Stimulated activated CD8-positive, alpha-beta memory T cell treated with anti-CD3 and anti-CD28 coated beads, Interleukin-15, amount 100 ng/mL, for 4 hours (primary cell): ENCODE measurements at places on chromosomes 2 and 18.

GRCh38 chr2:187815113-187815512 is 260.9 kb upstream of the TFPI start:
- no peak for DNase-seq

DNA sequence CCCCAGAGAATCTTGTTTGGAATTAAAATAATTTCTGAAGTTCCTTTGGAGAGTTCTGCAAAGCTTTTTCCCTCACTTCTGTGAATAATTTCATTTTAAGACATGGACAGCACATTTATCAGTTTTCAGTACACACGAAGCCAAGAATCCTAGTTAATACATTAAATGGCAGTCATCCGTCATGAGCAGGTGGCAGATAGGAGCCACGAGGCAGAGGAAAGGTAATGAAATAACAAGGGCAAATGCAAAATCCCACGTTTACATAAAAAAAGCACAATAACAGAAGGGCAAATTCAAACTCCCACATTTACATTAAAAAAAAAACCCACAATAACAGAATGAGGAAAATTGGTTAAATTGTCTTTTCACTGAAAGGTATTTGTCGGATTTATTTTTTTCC is 25.9 kb upstream of the SNTG2 start:
- no peak for DNase-seq

DNA sequence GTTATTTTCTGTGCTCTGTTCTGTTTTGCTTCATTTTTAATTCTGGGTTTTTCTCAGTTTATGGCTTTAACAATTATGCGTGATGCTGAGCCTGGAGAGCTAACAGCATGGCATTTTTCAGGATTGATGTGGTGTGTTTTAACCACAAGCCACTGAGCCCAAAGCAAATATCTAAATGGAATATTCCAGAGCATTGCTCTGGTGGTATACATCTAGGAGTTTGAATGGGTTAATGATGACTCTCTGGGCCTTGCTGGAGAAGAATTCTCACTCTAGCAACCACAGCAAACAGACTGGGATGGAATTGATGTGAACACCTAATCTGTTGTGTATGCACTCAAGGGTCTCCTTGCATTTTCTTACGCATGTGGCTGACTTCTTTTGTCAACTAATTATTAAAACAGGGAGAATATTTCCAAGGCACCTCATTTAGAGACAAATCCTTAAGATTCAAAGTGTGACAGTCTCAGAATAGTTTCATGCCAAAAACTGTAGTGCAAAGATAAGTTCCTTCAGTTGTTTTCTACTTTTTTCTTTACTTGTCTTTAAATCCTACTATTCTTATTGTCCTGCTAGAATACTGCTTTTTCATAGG is 164.0 kb downstream of the DTNA start:
- DNase-seq, result no peak

DNA sequence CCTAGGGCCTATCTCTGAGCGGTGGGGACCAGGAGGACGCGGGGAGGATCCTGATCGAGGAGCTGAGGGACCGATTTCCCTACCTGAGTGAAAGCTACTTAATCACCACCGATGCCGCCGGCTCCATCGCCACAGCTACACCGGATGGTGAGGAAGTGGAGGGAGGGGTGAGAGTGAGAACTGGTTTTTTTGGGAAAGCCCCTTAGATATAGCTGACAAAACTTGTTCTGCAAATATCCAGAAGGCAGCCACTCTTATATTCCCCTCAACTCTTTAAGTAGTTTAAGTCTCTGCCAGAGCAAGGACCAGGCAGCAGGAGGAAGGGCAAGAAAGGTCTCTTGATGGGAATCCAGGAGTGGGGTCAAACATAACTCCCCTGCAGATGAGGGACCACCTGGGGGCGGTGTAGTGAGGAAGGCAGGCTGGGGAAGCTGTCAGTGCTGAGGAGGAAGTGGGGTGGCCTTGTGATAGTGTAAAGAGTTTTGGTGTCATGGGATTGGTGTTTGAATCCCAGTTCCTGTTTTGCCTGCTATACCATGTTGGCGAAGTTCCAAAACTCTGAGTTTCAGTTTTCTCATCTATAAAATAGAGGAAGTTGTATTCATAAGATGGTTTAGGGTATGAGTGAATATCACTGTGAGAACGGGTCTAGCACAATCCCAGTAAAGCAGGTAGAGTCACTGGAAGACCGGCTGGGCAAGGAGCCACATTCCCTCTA is 3.4 kb downstream of the NAGK start:
- DNase-seq, result peak; percentile 10

GRCh38 chr2:174787487-174788205 is 23.4 kb upstream of the CHRNA1 start:
- DNase-seq, result no peak

DNA sequence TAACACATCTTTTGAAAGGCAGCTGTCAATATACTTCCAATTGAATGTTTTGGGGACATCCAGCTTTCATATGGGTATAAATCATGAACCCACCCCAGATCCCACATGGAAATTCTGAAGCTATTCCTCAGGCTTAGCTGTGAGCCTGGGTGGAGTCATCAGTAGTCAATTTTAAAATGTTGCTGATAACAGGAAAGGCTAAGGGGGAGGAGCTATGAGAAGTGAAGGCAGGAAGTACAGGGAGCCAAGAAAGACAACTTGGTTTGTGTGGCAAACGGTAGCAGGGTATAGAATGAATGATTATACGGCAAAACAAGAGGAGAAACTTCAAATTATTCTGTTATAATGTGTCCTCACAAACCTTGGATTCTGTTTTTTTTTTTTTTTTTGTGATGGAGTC is 108.6 kb downstream of the QPCT start:
- no peak for DNase-seq

DNA sequence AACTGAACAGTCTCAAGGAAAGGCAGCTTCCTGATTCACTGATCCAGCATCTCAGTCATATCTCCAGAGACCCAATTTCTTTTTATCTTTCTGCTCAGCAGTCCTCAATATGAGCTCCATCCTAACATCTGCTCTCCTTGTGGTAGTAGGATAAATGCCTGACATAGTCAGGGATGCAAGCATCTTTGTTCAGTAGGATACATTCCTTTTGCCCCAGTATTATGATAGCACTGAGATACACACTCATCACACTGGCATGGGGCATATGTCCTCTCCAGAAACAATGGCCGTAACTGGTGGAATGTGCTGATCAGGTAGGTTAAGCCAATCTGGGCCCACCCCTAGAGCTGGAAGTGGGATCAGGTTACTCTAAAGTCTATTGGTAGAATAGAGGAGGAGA is 207.2 kb downstream of the ETAA1 start:
- no peak for DNase-seq

- no peak for DNase-seq
Measured at GRCh38 chr2:212713681-212714080, 175.1 kb upstream of the ERBB4 start.

DNA sequence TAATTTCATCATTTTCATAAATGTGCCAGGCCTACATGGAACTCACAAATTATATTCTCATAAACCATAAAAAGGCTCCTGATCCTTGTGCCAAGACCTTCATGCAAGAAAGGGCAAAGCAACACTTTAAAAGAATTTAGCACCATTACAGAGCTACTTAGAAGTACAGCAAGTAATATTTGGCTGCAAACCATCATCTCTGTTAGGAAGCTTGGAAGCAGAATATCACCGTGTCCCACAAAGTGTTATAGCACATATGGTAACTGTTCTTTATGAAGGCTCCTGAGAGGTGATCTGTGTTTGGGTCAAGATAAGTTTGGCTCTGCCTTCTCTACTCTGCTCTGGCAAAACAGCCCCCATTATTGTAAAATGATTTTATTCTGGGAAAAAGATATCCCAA is 59.7 kb upstream of the KCNJ3 start:
- DNase-seq, result no peak

- no peak for DNase-seq
Measured at GRCh38 chr18:68642003-68642402, 72.9 kb downstream of the TMX3 start.
